Vagina (tissue), 2 donors: ENCODE measurements at places on chromosomes 3 and 15. TPM values are rescaled to one million over a fixed set of nuclear protein-coding genes. Genes with fewer than 3 reads are reported as not detected.

- no peak for DNase-seq
Observed at GRCh38 chr3:124396339-124396950, 333.8 kb upstream of the UMPS start.

DNA sequence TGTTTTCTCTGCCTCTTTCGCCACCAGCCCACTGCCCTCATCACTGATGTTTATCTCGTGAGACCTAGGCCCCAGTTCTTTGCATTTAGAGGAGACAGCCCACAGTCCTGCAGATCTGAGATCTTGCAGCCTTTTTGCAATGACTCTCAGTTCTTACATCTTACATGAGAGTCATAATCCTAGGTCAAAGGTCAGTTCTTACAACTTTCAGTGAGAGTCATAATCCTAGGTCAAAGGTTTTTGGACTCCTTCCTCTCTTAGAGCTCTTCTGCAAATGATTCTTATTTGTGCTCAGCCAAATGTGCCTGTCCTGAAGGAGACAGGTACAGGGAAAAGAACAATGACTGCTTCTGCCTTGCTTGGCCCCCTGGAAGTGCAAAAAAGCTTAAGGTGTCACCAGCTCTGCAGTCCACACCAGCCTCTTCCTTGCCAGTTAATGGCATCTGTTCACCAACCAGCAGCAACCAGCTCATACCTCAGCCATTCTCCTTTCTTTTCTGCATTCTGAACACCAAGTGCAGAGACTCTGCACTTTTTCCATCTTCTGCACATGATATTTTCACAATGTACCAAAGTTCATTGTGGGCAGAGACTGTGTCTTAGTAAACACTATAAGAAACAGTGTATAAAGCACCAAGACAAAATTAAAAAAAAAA is 67.1 kb downstream of the ABHD5 start:
- DNase-seq = no peak

CA12 gene
- total RNA-seq = 89.6 TPM

GRCh38 chr3:49411535-49411967 is 225 bp downstream of the RHOA start:
- DNase-seq = no peak

DNA sequence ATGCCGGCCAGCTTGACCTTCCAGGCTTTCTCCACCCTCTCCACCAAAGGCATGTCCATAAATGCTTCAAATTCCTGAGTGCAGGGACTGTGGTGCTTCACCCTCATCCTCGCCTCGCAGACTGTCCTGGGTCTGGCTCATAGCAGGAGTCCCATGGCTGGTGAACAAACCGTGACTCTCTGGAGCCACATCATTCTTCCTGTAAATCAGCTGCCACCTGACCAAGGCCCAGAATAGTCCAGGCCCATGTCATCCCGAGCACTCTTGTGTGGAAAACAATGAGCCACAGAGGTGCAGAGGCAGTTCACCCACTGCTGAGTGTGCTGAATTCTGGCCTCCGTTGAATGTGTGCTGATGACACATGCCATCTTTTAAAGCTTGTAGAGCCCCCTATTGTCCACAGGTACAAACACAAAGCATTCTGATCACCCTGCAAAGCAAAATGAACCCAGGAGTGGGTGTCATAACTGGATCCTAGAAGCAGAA is 68.6 kb downstream of the ABHD5 start:
- DNase-seq = no peak

- DNase-seq = no peak
Observed at GRCh38 chr3:69194431-69195165, 72.2 kb upstream of the LMOD3 start.

- no peak for DNase-seq
Observed at GRCh38 chr3:47012342-47013230, 33.1 kb downstream of the NBEAL2 start.

GRCh38 chr3:98744283-98744682 is 18.9 kb upstream of the ST3GAL6 start:
- DNase-seq = no peak

SMAD3 gene
- total RNA-seq = 53.5 TPM

GRCh38 chr3:83946049-83946448 is 1012.7 kb upstream of the CADM2 start:
- no peak for DNase-seq

EEF1AKMT4 gene
- 5.6 TPM for total RNA-seq

SLC22A14 gene
- 0.49 TPM for total RNA-seq
